Activated CD4-positive, alpha-beta memory T cell treated with anti-CD3 and anti-CD28 coated beads for 36 hours (primary cell): ENCODE measurements at places on chromosomes 4 and X. TPM values are rescaled to one million over a fixed set of nuclear protein-coding genes. Genes with fewer than 3 reads are reported as not detected.

TLR7 gene
- total RNA-seq, result not detected

PPARGC1A gene
- total RNA-seq, result not detected

CXCL13 gene
- 3.0 TPM for total RNA-seq

TMSB15C gene
- total RNA-seq, result 1.6 TPM

SYTL4 gene
- not detected for total RNA-seq

ATP2B3 gene
- total RNA-seq, result not detected

PCDH19 gene
- not detected for total RNA-seq

NDST3 gene
- total RNA-seq, result not detected
